Hematopoietic multipotent progenitor cell treated with erythropoietin and hydrocortisone succinate and interleukin-3 and kit ligand, for 8 days (in vitro differentiated cells): ENCODE measurements at places on chromosomes 11 and 22.

GRCh38 chr11:108635106-108635505, 29.8 kb upstream of the DDX10 start:
- no peak for DNase-seq

- DNase-seq: no peak
Observed at GRCh38 chr11:1853376-1854131, 670 bp downstream of the LSP1 start.

DNA sequence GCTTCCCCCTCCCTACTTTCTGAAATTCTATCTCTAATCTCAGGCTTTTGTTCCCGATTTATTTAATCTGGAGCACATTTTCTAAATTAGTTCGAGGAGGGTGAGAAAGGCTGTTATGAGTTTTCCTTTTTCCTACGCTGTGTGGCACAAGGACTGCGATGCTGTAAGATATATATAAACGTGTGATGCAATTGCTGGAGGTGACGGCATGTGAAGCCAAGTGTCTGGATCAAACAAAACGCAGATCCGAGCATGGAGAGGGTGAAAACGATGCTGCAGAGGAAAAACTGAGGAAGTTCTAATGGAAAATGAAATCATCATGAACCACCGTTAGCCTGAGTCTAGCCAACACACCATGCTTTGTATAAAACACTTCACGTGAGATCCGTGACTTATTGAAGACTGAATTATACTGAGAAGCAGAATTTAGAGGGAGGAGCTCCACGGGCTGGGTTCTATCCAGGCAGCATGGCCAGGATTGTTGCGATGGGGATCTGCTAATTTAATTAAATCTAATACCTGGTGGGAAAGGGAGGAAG, 4.4 kb downstream of the PKNOX2 start:
- no peak for DNase-seq

- no peak for DNase-seq
Observed at GRCh38 chr11:128318856-128319474, 268.4 kb downstream of the ETS1 start.

GRCh38 chr11:33064866-33065265, 25.5 kb downstream of the TCP11L1 start:
- no peak for DNase-seq

GRCh38 chr22:29427176-29427760, 11.1 kb upstream of the RFPL1 start:
- DNase-seq: no peak

DNA sequence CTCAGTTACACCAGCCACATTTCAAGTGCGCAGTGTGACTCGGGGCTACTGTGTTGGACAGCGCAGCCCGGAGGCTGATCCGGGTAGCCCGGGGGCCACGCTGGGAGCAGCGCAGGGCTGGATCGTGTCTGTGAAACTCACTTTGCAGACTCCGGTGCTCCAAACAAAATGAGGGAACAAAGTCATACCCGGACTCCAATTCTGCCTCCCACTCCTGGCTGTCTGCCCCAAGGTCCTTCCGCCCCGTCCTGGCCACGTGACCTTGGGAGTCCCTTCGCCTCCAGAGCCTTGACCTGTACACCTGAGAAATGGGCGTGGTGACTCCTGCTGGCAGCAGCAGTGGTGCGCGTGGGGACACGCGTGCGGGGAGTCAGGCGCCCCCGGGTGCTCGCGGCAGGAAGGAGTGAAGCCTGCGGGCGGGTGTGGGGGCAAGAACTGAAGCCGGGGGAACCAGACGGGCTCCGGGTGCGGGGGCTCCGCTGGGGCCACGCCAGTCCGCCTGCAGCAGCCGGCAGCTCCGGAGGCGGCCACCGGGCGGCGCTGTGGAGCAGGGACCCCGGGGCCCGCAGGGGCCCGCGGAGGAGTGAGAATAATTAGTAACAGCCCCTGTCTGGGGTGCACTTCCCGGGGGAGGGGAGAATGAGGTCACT, 42.4 kb downstream of the KCNJ4 start:
- DNase-seq: no peak

- no peak for DNase-seq
Observed at GRCh38 chr11:68509066-68509465, 48.5 kb downstream of the PPP6R3 start.

- no peak for DNase-seq
Observed at GRCh38 chr11:76253416-76253815, 47.1 kb upstream of the WNT11 start.

- no peak for DNase-seq
Observed at GRCh38 chr11:2770096-2770751, 70.4 kb upstream of the KCNQ1OT1 start.

DNA sequence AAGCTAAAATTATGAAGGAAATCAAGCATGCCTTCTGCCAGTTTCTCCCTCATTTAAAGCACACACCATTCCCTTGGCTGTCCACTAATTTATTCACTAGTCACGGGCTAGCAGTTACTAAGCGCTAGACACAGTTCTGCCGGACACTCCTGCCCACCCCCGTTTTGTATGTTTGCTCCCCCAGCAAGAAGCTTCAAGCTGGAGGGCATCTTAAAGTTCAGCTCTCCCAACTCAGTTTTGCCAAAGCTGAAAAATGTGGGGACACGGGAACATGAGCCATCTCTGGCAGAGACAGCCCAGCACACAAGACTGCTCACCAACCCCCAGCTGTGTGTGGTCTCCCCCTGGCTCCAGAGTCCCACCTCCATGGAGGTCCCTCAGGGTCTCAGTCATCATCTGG, 263.6 kb downstream of the BRD1 start:
- no peak for DNase-seq

DNA sequence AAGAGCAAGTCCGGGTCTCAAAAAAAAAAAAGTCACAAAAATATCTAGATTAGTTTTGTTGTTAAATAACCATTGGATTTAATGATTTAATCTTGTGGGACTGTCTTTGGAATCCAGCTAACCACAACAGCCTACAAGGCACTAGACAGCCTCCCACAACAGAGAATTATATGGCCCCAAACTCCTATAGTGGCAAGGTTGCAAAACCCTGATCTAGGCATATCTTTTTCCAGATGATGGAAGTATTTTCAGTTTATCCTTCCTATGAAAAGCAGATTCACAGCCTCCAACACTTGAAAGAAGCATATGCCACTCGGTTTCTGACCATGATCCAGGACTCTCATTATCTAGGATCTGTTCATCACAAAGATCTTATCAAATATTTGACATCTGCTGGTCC, 5.4 kb upstream of the C11orf87 start:
- no peak for DNase-seq

DNA sequence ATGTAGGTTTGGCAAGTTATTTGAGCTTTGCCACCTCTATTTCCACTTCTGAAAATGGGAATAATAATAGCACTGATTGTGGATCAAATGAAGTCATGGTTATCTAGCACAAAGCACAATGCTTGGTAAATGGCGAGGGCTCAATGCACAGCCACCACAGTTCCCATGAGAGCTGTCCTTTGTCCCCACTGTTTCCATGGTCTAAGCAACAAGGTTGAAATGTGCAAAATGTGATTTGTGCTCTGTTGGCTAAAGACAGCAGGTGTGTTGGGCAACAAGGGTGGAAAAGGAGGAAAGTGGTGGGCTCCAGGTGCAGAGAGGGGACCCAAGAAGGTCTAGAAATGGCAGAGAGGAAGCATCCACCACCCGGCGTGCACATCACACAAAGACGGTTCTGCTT, 200.5 kb downstream of the TRIM29 start:
- no peak for DNase-seq

GRCh38 chr11:44955015-44955738, 4.5 kb upstream of the TP53I11 start:
- DNase-seq: peak; percentile 34

DNA sequence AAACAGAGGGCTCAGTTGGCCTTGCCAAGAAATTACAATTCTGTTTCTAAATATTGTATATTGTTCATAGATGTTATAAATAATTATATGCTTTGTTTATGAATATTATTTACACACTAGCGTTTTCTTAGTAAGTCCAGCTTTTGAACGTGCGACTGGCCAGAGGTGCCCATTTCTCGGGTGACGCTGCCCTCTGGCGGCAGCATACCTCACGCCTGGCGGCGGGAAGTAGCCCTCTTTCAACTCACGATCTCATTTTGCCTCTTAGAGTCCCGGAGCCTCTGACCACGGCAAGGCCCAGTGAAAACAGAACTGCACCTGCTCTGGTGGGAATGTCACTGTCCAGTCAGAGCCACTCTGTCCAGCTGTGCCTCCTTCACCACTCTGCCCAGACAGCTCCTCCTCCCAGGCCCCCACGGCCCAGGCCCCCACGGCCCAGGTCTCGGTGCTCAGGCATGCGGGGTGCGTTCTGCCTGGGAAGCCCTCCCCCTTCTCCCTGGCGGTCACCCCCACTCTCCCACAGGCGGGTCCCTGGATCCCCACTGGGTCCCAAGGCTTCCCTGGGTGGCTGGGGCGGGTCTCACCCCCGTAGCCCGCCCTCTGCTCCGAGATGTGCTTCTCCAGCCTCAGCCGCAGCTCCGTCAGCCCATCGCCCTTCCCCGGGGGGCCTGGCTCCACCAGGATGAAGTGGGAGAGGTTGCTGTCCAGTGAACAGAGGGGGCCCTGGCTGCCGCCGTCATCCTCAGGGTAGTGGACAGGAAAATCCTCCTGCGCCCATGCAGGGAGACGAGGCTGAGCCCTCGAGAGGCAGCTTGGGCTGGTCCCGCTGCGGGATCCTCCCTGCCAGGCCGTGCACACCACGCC, 19.3 kb downstream of the TSSC4 start:
- peak; percentile 74 for DNase-seq

GRCh38 chr11:118497831-118498230, 29.4 kb upstream of the TTC36 start:
- DNase-seq: no peak

GRCh38 chr11:45936511-45937054, 14.1 kb downstream of the LARGE2 start:
- DNase-seq: no peak

DNA sequence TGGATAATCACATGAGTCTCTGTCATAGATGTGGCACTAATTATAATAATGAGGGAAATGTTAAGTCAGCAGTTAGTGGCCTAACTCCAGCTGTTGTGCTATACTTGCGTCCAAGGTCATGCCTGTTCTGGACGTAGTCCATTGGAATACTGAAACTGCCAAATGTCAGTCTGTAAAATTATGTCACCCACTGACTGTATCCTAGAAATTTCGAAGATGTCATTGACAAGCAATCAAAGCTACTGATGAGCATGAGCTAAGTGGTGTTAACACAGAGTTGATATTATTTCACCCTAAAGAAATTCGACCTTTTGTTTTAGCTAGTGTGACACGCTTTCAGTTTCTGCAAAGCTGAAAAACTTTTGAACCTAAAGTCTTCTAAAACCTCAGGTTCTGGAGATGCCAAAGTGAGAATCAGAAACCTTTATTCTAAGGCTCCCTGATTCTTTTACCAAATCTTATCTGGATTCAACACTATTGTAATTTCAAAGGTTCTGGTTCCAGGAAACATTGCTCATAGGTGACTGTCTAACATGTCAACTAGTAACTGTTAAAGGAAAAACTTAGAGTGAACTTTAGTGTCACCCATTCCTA, 14.9 kb upstream of the ME3 start:
- DNase-seq: no peak
